Pancreas (tissue), 10 donors: ENCODE measurements at places on chromosomes 5 and 9. TPM values are rescaled to one million over a fixed set of nuclear protein-coding genes. Genes with fewer than 3 reads are reported as not detected.
A peak's percentile ranks its signal among the peaks of the same experiment; 100 is the strongest.

- no peaks in the 10 kb centered on the region for H3K36me3 ChIP-seq
- no peaks in the 10 kb centered on the region for H3K4me1 ChIP-seq
- DNase-seq = no peak
- H3K4me3 ChIP-seq = no peak overlapping the region
- H3K27me3 ChIP-seq = no peaks in the 10 kb centered on the region
Observed at GRCh38 chr5:19988457-19988856, 457 bp upstream of the CDH18 start.

DNA sequence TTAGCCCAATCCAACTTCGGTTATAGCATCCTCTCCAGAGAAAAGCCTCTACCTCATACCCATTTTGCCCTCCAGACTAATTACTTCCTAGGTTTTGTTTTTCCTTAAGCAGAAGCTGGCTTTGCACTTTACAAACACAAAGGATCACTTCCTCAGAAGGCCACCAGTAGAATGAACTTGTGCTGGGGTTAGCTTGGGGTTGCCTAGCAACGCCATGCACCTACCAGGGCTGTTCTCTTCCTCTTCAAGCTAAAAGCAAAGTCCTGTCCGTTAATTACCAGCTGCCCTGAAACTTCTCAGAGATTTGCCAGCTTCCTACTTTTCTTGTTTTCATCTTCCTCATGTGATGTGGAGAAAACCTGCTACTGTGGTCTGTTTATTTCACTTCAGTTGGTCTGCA lies 132.0 kb upstream of the WWC1 start:
- peak overlapping the region; percentile 47 for H3K27ac ChIP-seq
- H3K4me1 ChIP-seq = peaks cover 26% of the 10 kb centered on the region
- no peaks in the 10 kb centered on the region for H3K27me3 ChIP-seq
- H3K4me3 ChIP-seq = no peak overlapping the region

GRCh38 chr5:171647043-171647903 lies 138.3 kb upstream of the SMIM23 start:
- no peaks in the 10 kb centered on the region for H3K27me3 ChIP-seq
- H3K4me1 ChIP-seq = no peaks in the 10 kb centered on the region
- H3K27ac ChIP-seq = no peak overlapping the region
- no peaks in the 10 kb centered on the region for H3K36me3 ChIP-seq

Gene XPA
- polyA plus RNA-seq = 7.9 TPM

Gene CREBRF
- polyA plus RNA-seq = 3.6 TPM
